ENCODE measurements at places on chromosomes 1 and 21.

DNA sequence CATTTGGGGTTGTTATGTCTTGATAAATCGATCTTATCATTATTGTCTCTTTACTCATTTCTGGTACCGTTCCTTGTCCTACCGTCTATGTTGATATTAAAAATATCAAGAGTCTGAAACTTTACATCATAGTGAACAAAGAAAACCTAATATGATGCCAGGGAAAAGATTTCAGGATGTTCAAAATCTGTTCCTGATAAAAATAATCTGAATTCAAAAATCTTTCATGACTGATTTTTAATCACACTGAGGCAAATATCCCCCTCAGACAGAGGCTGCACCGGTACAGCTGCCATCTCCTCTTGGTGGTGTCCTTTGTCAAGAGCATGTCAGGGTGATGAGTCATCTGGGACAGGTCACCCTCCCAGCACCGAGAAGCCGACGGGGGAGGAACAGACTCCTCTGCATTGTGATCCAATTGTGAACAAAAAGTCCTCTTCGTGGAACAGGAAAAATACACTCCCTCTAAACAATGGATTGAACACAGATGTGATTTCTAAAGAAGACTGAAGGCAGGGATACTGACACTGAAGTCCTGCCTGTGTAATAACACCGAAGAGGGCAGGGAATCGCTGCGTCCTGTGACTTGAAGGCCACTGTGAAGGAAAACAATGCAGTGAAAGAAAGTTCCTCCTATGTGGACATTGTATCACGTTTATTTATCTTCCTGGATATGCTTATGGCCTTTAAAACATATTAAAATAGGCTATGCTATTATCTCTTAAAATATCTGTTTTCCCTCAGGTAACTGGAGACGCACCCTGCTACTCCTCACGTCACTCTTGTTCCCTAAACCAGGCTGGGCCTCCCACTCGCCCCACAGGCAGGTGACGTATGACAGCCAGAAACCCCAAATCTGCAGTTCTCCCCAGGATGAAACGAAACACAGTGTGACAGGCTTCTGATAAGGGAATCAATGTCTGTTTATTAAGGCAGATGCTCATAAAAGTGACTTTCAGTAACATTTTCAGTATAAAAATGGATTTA lies 4.3 kb upstream of the SPATC1L start:
- peak; percentile 93 for DNase-seq

DNA sequence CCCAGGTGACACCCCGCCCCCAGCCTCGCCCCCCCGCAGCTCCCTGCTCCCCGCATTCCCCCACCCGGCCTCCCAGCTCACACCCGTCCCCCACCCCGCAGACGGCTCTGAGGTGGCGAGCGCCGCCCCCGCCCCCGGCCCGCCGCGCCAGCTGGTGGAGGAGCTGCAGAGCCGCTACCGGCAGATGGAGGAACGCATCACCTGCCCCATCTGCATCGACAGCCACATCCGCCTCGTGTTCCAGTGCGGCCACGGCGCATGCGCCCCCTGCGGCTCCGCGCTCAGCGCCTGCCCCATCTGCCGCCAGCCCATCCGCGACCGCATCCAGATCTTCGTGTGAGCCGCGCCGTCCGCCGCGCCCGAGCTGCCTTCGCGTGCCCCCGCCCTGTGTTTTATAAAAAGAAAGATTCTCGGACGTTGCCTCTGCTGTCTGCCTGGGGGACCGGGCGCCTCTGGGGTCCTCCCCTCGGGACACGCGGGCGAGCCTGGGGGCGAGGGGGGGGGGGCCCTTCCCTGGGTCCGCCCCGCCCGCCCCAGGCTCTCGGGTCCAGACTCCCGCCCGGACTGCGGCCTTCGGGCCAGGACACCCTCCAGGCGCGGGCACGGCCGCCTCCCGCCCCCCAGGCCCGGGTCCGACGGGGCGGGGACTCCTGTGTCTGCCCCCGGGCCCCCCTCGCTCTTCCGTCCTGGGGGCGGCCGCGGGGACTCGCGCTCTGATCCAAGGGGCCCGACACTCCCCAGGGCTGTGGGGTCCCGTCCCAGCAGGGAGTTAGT lies 1.6 kb upstream of the MMP23B start:
- DNase-seq: peak; percentile 43

DNA sequence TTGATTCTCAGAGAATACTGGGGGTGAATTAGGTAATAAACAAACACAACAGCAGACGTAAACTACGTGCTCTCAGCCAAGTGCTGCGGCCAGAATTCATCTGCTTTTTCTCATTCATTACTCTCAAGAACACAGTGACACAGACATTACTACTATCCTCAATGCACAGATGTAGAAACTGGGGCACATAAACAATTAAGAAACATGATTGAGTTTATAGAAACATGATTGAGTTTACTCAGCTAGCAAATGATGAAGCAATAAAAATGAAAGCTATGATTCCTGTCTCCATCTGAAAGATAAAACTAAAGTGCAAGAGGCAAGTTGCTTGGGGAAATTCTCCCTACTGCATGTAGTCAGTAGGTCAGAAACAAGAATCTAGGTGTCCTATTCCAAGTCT lies 140.5 kb downstream of the IFI44 start:
- DNase-seq: no peak

- no peak for DNase-seq
Observed at GRCh38 chr1:69491416-69491815, 76.3 kb upstream of the LRRC7 start.

GRCh38 chr1:172779491-172779890 lies 120.6 kb downstream of the FASLG start:
- no peak for DNase-seq

DNA sequence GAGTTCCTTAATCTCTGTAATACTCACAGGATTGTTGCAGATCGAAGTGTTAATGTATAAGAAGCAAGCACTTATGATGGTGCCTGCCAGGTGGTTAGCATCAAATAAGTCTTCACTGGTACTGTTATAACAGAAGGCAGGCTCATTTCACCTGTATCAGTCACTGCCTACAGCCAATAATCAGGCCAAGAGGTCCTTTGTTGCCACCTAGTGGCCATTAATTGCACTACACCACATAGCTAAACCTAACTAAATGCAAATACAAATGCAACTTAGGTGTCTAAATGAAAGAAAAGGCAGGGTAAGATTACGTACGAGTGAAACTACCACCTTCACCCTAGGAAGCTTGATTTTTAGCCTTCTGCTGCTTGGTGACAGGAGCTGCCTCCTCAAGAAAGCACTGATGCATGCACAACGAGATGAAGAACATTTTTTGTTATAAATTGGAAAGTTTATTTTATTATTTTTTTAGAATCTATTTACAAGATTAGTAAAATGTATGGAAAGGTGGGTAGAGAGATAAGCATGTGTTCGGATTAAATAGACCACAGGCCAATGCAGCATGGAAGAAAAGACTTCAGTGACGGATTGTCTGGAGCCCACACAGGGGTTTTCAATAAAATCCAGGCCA lies 334.8 kb upstream of the CAMK1G start:
- peak; percentile 56 for DNase-seq

GRCh38 chr21:15761507-15762100 lies 31.8 kb downstream of the USP25 start:
- peak; percentile 18 for DNase-seq

- no peak for DNase-seq
Observed at GRCh38 chr1:101284622-101285218, 47.9 kb downstream of the S1PR1 start.

DNA sequence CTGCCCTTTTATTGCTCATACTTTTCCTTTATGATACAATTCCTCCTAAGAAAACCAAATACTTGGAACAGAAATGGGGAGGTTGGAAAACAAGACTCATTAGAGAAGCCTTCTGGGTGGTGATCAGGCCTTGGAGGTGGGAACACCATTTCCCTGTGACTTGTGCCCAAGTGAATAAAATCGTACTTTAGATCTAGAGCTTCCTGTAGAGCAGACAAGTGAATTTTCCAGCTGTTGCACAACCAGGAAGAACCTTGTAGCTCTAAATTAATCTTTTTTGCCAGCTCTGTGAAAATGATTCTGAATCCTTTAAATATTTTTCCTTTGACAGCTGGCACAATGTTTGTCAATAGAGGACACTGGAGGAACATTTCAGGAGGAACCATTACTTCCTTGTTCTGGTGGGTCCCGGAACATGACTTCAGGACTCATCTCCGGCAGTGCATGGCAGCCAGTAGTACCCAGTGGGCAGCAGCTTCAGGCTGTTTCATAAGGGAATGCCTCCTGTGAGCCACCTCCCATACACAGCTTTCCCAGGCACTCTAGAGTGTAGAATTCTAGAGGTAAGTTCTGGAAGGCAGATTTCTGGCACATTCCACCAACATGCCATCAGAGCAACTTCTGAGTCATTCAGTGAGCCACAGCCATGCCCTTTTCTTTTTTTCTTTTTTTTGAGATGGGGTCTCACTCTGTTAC lies 5.5 kb upstream of the SNAPIN start:
- no peak for DNase-seq

- no peak for DNase-seq
Observed at GRCh38 chr21:31760931-31761330, 29.0 kb upstream of the SCAF4 start.

- DNase-seq: no peak
Observed at GRCh38 chr1:101993710-101994109, 3.0 kb downstream of the OLFM3 start.

DNA sequence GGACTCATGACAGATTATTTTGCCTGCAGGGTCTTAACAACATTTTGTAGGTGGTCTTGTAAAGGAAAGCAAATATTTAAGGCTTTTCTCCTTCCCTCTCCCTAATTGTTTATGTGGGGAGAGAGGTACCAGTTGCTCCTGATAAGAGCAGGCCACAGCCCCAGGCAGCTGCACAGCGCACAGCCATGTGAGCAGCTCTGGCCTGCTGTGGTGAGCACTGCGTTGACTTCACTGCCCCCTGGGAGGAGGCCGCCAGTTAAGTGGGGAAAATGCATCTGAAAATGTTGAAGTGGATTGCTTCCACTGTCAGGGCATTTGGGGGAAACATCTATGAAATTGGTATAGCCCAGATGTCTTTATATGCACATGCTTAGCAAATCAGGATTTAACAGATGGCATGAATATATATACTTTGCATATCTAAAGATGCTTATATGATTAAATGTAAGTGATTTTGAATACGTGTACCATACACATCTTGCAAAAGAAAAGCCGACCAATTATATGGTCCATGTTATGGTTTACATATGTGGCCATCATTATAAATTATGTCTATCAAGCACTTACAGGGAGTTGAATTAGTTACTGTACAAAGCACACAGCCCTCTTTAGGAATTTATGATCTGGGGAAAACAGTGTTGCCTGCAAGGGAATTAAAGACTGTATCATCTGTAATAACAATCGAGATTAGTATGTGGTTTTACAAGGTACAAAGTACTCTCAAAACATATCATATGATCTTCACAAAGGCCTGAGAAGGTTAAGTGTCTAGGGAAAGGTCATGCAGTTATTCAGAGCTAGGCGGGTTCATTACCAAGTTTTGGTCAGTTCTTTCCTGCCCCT lies 132.1 kb downstream of the RHOU start:
- DNase-seq: no peak

DNA sequence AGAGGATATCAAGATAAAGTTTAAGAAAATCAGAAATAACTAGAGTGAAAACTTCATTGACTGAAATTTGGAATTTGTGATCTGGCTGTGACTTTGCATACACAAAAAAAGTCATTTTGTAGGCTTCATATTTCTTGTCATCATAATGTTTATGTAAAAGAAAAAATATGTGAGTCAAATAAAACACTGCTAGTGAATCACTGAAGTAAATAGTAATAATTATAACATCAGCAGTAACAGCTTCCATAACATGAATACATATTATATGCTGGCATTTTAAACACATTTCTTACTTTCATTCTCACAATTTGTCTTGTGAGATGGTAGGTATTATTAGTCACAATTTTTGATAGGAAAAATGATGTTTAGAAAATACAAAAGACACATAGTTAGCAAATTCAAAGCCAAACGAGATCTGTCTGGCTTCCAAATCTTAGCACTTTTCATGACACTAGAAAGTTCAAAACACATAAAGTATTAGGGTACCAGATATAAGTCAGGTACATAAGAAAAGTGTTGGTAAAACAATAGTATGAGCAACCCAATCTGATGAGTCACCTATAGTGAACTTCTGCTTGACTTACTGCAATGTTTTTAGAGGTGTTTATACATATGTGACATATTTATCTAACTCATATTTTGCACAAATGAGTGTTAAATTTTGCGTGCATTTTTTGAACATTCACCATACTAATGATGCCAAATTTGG lies 241.0 kb upstream of the SNX7 start:
- DNase-seq: no peak

DNA sequence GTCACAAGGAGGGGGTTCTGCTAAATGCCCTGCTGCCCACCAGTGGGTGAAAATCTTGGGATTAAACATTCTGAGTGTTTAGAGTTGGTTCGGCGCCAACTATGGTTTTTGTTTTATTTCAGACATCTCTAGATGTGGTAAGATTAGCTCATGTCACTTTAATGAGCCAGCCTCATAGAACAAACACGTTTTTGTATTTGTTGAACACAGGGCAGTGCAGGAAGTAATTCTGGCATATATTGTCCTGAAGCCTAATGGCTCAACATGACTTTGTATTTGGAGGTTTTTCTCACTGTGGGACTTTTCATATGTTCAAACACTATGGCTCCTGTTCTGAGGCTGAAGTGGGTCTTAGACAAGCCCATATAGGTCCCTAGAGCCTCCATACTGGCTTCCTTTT lies 107.8 kb downstream of the NGF start:
- DNase-seq: no peak

- no peak for DNase-seq
Observed at GRCh38 chr1:211529453-211529852, 37.5 kb upstream of the RD3 start.

DNA sequence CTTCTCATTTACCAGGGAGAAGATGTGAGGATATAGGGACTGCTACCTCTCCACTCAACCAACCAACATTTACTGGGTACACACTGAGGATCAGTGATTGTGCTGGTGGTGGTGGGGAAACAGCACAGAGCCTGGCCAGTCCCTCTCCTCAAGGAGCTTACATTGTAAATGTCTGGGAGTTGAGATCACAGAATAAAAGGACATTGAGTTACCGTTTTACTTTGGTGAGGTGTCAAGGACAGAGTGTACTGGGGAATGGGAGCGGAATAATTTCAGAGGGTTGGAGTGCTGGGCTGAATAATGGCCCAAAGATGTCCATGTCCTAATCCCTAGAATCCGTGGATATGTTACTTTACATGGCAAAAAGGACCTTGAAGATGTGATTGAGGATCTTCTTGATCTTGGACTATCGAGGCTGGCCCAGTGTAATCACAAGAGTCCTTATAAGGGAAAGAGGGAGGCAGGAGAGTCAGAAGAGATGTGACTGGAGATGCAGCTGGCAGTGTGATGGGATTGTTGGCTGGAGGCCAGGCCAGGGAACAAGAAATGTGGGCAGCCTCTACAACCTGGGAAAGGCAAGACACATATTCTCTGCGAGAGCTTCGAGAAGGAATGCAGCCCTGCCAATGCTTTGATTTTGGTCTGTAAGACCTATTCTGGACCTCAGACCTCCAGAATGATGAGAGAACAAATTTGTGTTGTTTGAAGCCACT lies 26.6 kb upstream of the RWDD3 start:
- peak; percentile 31 for DNase-seq

DNA sequence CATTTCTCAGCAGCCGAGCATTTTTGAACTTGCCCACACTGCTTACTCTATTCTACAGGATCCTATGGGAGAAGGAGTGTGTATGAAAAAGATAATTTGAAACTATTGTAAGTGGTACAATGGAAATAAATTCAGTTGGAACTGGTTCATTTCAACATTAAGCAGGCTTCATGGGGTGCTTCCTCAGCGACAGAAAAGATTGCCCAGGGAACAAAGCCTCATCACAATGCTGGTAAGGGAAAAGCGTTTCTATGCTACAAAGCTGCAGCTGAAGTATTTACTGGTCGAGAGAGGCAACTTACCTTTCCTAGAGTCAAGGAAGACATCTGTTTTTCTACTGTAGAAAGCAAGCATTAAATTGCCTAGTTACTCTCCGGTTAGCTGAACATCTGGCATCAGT lies 568.2 kb upstream of the ZP4 start:
- no peak for DNase-seq
